ENCODE measurements at places on chromosomes 16 and 17. TPM values are rescaled to one million over a fixed set of nuclear protein-coding genes. Genes with fewer than 3 reads are reported as not detected.

- peak; percentile 86 for DNase-seq
- H3K27me3 ChIP-seq: no peaks in the 10 kb centered on the region
- H3K4me3 ChIP-seq: peak overlapping the region; percentile 66
- peaks cover 6% of the 10 kb centered on the region for H3K36me3 ChIP-seq
- H3K27ac ChIP-seq: peak overlapping the region; percentile 97
Observed at GRCh38 chr16:31869511-31870201, 4.0 kb upstream of the ZNF267 start.

- H3K27ac ChIP-seq: no peak overlapping the region
- no peak overlapping the region for H3K4me3 ChIP-seq
- peaks cover 14% of the 10 kb centered on the region for H3K27me3 ChIP-seq
- no peaks in the 10 kb centered on the region for H3K36me3 ChIP-seq
- no peak for DNase-seq
Observed at GRCh38 chr16:12833926-12834325, 30.2 kb upstream of the CPPED1 start.

The TVP23A gene
- not detected for total RNA-seq

The MMP2 gene
- not detected for total RNA-seq

The TAOK1 gene
- total RNA-seq: 33.5 TPM
